ENCODE measurements at places on chromosomes 7 and 10. TPM values are rescaled to one million over a fixed set of nuclear protein-coding genes. Genes with fewer than 3 reads are reported as not detected.

XRCC2 gene
- total RNA-seq = 0.56 TPM

TMEM196 gene
- not detected for total RNA-seq

HMX2 gene
- not detected for total RNA-seq

ZPBP gene
- not detected for total RNA-seq

DNAJC1 gene
- 11.0 TPM for total RNA-seq

WEE2 gene
- total RNA-seq = not detected

CTAGE4 gene
- 5.1 TPM for total RNA-seq

HGF gene
- total RNA-seq = 1.4 TPM
